ENCODE measurements at places on chromosomes 7 and 10.
A peak's percentile ranks its signal among the peaks of the same experiment; 100 is the strongest.

GRCh38 chr7:107966711-107967110 lies 36.2 kb downstream of the LAMB1 start:
- no peak for DNase-seq

DNA sequence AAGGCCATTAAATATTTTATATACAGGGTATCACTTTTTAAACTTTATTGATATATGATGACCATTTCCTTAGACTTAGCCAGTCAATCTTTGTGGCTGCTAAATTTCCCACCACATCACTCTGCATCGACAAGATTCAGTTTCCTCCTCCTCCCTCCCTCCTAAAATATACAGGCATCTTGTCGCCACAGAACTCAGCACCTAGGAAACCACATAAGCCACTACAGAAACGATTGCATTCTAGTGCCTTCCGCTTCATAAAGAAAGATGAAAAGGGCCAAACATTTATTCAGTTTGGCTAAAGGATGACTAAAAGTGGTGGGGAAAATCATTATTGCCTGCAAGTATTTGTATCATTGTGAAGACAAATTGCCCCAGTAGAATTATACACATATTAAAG lies 30.7 kb downstream of the ERCC6 start:
- DNase-seq, result no peak

DNA sequence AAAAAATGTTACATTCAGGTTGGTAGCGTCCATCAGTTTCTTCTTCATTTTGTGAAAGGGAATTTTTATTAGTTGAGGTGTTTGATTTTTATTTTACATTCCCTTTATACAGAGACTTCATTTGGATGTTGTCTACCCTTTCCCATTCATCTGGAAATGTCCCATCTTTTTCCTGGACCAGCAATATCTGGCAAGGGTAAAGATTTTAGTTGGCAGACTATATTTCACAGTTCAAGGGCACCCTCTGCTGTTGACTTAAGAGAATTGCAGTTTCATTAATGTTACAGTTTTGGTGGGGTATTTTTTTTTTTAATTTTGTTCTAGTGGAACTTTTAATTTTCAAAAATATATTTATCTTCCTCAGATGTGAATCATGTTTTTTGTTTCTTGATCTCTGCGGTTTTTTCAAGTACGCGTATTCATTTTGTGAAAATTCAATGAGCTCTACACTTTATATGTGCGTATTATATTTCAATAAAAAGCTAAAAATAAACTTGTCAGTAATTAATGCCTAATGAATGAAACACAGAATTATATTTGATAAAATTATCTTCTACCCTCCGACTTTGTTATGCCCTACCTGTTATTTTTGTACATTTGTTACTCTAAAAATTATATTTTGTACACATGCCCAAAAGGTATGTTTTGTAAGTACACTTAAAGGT lies 97.9 kb upstream of the KLF14 start:
- DNase-seq, result no peak

GRCh38 chr7:66521675-66522074 lies 107.0 kb upstream of the KCTD7 start:
- no peak for DNase-seq

GRCh38 chr10:19713800-19714525 lies 102.3 kb upstream of the PLXDC2 start:
- peak; percentile 3 for DNase-seq

DNA sequence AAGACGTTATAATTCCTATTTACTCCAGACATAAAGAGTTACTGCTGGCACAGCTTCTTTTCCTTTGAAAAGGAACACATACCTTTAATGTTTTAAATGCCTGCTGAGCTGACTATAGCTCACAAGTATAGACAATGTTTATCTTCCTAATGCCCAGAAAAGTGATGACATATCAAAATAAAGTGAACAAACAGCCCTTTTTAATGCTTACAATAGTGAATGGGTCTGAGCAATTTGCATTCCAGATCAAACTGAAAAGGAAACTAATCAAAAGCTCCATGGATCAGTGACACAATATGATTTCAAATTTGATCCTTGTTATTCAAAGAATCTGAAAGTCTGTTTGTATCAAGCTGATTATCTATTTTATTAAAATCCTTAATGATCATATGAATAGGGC lies 233.6 kb upstream of the SEMA3E start:
- no peak for DNase-seq

DNA sequence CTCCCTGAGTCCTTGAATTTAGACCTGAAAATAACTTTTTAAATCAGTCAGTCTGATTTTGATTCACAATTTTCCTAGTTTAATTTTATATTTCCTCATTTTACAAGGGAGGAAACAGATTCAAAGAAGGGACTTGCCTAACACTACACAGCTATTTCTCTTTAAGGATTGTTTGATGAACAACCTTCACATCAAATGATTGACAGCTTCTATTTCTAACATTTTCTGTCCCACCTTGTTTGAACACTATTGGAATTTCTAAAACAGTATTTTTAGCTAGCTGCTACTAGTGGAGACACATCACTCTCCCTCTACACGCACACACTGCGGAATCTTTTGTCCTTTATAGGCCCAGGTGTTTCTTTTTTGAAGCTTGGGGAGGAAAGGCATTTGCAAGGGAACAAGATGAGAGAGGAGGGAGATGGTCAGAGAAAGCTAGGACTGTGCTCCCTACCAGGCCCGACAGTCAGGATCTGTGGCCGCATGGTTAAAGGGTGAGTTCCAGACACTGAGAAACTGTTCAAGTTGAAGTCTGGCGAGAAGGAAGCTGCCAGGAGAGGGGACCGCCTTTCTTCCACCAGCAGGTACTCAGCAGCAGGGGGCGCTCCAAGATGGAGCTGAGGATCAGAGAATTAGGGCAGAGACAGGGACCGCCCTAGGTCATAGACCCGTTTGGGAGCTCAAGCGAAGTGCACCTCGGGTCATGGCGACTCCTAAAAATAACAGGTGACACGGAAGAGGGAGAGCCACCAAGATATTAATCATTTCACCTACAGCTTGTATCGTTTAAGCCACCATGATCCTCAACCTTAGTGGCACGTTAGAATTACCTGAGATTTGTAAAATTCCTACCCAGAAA lies 49.7 kb downstream of the DNAJC12 start:
- DNase-seq, result no peak

- no peak for DNase-seq
These were observed 8.7 kb downstream of the HUS1 start for GRCh38 chr7:47970761-47971160.

GRCh38 chr7:116284390-116284789 lies 74.1 kb downstream of the TES start:
- DNase-seq, result no peak

GRCh38 chr10:11881477-11882417 lies 58.6 kb downstream of the PROSER2 start:
- DNase-seq, result no peak

- peak; percentile 99 for DNase-seq
These were observed at the start of gene RGR for GRCh38 chr10:84244651-84245270. RGR (plus strand) TSS chr10:84245053; CDS start chr10:84245091, 38 bp downstream.

DNA sequence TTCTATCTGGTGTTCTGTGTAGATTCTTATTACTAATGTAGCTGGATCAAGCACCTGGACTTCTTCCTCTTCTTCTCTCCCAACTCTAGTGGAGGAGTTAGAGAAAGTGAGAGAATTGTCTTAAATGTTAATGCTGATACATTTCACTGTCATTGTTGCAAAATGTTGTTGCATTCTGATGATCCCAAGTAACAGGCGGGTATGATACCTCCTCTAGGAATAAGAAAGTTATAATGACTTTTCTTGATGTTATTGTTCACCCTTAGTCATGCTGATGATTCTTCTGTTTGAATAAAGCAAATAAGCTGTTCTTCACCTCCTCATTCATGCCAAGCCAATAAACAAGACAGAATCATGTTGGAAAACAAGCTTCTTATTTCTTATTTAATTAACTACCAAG lies 9.1 kb downstream of the CHRM2 start:
- no peak for DNase-seq

GRCh38 chr10:87092376-87092860 lies 2.2 kb downstream of the GLUD1 start:
- no peak for DNase-seq

DNA sequence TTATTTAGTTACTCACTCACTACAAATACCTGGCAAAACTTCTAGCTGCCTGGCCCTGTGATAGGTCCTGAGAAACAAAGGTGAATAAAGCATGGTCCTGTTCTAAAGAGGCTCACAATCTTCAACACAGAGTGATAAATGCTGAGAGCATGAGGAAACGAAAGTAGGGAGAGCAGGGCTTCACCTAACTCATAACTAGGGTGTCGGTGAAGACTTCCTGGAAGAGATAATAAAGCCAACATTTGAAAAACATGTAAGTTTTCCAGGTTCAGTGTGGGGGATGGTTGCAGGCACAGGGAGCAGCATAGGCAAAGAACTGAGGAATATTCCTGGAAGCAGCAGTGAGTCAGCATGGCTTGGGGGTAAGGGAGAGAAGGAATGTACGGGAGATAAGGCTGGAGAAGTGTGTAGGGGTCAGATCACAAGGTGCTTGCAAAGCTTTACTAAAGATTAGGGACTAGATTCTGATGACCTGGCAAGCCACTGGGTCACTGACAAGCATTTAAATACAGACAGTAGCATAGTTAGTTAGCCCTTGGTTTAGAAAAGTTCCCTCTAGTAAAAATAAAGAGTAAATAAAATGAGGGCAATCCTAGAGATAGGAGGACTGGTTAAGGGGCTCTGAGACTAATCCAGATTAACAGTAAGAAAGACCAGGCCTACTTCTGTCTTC lies 5.1 kb downstream of the KEL start:
- DNase-seq, result no peak

GRCh38 chr7:16989811-16990413 lies 108.1 kb upstream of the AGR3 start:
- DNase-seq, result peak; percentile 31

- DNase-seq, result no peak
These were observed 106.0 kb downstream of the ADARB2 start for GRCh38 chr10:1631282-1631681.

GRCh38 chr10:17841050-17841449 lies 31.9 kb downstream of the MRC1 start:
- DNase-seq, result no peak

GRCh38 chr7:78438433-78438832 lies 639.9 kb downstream of the PHTF2 start:
- no peak for DNase-seq

GRCh38 chr10:102765336-102765735 lies 21.6 kb downstream of the WBP1L start:
- DNase-seq, result no peak

DNA sequence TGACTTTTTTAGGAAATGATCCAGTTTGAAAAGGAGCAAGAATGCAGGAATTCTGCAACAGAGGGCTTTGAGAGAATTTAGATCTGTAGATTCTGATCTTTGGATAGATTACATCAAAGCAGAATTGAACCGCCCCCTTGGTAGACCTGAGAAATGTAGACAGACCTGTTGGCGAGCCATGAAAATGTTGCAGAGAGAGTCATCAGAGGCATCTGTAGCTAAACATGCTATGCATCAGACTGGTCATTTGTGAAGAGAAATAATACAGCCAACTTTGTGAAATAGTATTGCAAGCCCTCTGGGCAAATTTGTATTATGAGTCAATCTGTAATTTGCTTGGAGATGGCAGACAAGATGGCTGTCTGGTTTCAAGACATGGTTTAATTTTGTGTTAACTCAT lies 4.3 kb upstream of the C1GALT1 start:
- DNase-seq, result no peak

GRCh38 chr10:11639849-11640764 lies 28.7 kb upstream of the USP6NL start:
- no peak for DNase-seq

DNA sequence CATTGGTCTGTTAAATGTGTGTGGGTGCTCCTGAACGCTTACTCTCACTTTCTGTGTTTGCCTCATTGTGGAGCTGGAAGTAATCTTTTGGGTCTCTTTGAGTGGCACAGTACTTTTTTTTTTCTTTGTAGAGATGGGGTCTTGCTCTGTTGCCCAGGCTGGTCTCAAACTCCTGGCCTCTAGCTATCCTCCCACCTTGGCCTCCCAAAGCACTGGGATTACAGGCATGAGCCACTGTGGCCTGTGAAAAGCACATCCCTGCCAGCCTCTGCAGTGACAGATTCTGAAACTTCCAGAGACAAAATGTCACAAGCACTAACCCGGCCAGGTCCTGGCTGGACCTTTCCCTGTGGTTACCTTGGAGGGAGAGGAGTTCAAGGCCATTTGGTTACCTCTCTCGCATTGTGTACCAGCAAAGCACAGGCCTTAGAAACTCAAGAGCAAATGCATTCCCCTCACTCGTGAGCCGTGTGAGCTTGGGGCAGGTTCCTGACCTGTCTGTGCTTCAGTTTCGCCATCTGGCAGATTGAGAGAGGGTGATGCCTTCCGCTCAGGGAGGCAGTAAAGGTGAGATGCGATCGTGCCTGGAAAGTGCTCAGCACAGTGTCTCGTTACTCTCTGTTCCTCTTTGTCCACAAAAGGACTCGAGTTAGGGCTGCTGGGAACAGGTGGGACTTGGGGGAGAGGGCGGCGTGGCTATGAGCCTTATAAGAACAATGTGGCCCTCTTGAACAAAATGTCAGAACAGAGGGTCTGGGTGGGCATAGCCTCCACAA lies 72.6 kb upstream of the SEPHS1 start:
- no peak for DNase-seq

DNA sequence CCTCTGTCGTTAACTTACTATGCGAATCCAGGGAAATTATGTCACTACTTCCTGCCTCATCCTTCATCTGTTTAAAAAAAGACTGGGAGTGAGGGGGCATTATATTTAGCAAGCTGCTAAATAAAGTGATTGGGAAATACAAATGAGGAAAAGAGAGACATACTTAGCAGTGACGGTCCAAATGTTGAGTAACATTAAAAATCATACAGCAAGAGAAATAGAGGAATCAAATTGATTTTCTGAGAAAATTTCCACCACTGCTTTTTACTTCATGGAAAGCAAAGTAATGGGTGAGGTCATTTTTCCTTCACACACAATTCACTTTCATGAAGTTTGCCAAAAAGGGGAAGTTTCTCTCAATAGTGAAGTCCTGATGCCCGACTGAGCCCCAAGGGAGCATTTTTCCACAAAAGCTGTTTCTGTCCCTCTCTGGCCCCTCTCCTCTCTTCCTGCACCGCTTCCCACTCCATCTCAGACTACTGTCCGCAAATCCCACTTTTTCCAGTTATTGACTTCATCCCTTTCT lies 61.9 kb upstream of the ADO start:
- no peak for DNase-seq

GRCh38 chr7:45515346-45515745 lies 58.8 kb upstream of the ADCY1 start:
- DNase-seq, result no peak

GRCh38 chr7:34133983-34134782 lies 228.8 kb downstream of the BMPER start:
- peak; percentile 71 for DNase-seq

DNA sequence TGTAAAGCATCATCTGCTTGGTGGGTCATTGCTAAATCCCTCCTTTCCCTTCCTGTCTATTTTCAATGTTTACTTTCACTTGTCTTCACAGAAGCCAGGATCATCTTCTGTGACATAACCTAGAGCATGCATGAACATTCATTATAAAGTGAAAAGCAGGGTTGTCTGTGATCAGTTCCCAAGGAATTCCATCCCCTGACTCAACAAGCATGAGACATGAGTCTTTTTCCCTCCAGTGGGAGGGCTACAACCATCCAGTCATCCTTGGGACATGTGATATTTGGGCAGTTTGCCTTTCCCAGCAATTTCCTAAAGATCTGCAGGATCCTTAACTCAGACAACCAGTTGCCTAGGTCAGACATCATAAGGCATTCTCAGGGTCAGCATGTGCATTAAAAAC lies 166.3 kb upstream of the TMEM196 start:
- DNase-seq, result no peak

- DNase-seq, result no peak
These were observed 87.4 kb upstream of the RSU1 start for GRCh38 chr10:16904639-16905061.
